NCI-H1694 treated with DMSO at 0.1 percent for 48 hours (cell line): ENCODE measurements at places on chromosomes 7 and 10.

- peak; percentile 34 for DNase-seq
Measured at GRCh38 chr7:21256310-21256877, 171.5 kb upstream of the SP4 start.

DNA sequence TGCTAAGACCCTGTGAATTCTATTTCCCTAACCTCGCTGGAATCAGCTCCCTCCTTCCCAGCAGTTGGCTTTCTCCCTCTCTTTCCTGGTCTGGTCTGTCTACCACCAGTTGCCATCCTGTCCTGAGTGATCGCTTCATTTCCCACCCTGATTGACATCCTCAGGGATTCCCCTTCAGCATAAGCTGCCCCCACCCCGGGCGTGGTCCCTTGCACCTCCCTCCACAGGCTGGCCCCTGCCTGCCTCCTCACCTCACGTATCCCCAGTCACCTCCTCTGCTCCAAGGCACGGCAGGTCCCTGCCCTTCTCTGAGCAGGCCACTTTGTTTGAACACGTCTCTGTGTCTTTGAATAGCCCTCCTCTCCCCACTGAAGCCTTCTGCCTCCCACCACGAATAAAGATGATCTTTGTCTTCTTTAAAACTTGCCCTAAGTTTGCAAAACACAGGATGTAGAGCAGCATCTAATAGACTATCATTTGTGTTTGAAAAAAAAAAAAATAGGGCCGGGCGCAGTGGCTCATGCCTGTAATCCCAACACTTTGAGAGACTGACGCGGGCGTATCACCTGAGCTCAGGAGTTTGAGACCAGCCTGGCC, 233.5 kb downstream of the CUX1 start:
- no peak for DNase-seq

GRCh38 chr10:109992485-109992884, 15.3 kb upstream of the ADD3 start:
- no peak for DNase-seq

DNA sequence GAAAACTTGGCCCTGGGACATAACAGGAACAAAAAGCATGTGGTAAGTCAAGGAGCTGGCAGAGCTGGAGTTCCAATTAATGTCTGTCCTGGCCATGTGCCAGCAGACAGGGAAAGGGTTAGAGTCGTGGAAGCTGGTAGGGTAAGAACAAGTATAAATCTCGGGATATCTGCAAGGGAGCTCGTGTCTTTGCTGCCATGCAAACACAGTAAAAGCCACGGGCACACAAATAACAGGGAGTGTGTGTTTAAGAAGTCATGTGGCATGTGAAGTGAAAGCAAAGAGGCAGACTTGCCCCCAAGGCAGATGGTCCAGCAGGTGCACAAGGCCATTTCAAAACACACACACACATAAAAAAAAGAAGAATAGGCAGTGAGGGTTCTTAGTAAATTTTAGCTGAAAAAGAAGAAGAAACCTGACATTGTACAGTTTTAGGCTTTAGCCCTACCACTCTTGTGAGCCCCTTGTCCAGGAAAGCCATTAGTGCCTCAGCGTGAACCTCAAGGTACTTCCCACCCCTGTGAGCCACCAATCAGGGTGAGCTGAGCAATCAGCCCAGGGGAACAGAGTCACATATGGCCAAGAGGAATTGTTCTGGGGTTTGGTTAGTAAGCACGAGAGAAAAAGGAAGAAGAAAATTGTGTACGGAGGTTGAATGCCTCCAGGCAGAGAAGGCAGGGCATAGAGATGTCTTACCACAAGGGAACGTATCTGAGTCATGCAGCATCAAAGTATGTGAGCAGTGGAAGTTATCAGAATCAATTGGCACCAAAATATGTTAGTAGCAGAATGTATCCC, 32.8 kb upstream of the ARHGAP12 start:
- peak; percentile 32 for DNase-seq

- peak; percentile 3 for DNase-seq
Measured at GRCh38 chr10:92291921-92292845, 1.2 kb downstream of the MARCHF5 start.

DNA sequence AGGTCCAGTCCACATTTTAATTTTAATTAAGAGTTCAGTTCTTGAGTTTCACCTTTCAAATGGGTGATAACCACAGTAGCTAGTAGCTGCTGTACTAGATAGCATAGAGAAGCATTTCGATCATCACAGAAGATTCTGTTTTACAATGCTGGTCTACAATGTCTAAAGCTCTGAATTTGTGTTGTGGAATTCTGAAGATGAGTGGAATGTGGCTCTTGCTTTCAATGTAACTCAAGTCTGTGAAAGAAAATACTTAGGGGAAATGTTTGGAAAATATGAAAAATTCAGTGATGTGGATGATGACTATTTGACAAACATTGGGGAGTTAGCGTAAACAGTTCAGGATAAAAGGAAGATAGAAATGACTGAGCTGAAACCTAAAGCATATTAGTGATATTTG, 139.4 kb downstream of the GNAT3 start:
- DNase-seq = no peak

- DNase-seq = no peak
Measured at GRCh38 chr7:138890499-138891445, 90.4 kb downstream of the KIAA1549 start.

- DNase-seq = peak; percentile 98
Measured at GRCh38 chr7:56106108-56107073, at the start of gene CHCHD2. Gene CHCHD2 (minus strand): TSS chr7:56106476. CDS start chr7:56106413, 63 bp downstream.

DNA sequence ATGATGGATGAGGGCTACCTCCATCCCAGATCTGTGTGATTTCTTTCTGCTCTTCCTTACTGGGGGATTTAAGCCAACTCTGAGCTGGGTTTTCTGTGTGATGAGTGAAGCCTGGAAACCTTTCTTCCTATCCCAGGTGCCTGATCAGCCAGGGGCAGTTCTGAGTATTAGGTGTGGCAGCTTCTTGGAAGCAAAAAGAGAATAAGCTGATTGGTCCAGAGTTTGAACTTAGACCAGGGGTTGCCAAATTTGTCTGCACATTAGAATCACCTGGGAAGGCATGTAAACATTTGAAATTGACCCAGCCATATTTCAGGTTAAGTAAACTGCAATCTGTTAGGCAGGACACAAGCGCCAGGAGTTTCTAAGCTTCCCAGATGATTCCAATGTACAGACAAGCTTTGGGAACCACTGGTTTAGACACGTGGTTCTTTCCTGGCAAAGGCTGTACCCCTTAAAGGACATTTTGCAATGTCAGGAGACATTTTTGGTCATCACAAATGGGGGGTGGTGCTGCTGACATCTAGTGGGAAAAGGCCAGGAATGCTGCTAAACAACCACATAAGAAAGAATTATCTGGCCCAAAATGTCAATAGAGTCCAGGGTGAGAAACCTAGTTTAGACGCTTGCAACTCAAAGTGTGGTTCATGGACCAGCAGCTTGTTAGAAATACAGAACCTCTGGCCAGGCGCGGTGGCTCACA, 160.5 kb upstream of the GHITM start:
- DNase-seq = no peak

DNA sequence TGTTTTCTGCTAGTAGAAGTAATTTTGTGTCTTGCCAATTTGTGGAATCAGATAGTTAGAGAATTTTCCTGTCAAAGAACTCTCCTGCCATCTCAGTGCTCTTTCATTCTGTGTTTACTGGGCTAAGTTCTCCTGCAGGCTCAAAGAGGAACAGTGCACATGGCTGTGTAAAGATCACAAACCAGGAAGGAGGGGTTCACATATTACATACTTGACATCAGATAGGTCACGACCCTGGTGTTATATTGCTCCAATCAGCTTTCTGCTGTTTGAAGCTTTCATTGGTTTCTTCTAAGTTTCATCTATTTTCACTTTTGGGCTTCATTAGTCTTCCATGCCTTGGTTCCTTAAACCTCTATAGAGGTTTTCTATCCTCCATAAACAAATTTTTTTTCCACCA, 13.5 kb upstream of the ELMO1 start:
- no peak for DNase-seq

GRCh38 chr7:98250789-98251188, 1.2 kb downstream of the TECPR1 start:
- no peak for DNase-seq

- DNase-seq = no peak
Measured at GRCh38 chr10:37478381-37478780, 353.0 kb downstream of the ANKRD30A start.

- no peak for DNase-seq
Measured at GRCh38 chr7:22723181-22723601, 3.8 kb upstream of the IL6 start.

DNA sequence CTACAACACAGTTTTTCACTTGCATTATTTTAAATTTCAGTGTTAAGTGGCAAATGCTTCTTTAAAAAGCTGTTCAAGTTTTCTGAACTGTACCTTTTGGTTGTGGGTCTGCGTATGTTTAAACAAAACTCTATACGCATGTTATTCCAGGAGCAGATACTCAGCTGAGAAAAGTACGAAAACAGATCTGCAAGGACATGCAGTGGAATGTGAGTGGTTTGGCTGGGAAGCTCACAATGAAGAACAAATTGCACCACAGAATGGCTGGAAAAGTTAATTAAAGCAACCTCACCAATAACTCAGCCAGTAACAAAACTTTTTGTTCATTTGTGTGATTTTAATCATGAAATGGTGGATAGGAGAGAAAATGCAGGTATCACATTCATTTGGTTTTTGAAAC, 17.6 kb downstream of the GLI3 start:
- no peak for DNase-seq

DNA sequence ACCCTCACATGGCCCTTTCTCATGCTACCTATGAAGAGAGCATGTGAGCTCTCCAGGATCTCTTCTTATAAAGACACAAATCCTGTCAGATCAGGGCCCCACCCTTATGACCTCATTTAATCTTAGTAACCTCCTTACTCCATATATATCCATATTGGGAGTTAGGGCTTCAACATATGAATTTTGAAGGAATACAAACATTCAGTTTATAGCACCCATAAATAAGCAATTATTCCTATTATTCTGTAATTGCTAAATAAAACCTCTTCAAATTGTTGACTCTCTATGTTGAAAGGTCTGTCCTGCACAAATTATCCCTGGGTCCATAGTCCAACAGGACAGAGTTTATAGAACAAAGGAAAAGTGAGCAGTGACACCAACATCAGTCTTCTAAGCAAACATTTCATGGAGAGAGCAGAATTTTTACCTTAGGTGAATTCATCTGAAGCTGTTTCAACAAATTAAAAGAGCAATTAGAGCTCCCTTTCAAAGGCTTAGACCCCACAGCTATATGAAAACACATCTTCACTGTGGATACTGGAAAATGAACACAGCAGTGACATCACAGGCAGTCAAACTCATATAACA, 12.2 kb downstream of the DOCK4 start:
- no peak for DNase-seq
